Pancreas (tissue), 10 donors: ENCODE measurements at places on chromosomes 11 and 22.
A peak's percentile ranks its signal among the peaks of the same experiment; 100 is the strongest.

DNA sequence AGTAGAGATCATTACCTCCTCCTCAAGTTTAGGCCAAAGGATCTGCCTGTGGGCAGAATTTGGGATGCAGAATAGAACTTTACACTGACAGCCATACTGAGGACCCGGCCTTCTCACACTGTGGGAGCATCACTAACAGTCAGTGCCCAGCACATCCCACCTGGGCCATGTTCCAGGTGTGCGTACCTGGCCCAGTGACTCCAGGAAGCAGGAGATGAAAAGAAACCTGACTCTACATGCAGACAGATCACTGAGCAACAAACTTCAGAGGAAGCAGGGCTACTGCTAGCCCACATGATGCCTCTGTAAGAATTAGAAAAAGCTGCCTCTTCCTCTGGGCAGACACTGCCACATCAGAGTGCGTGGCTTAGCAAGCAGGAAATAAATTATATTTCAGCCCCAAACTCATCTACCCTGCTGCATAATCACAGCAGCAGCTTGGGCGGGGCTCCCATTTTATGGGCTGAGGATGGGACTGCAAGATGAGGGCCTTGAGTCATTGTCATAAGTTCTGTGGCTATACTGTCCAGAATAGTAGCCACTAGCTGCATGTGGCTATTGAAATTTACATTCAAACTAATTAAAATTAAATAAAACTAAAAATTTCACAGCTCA lies 6.0 kb upstream of the LMO2 start:
- DNase-seq = no peak

GRCh38 chr22:44759430-44760310 lies 7.3 kb downstream of the ARHGAP8 start:
- no peak for DNase-seq

DNA sequence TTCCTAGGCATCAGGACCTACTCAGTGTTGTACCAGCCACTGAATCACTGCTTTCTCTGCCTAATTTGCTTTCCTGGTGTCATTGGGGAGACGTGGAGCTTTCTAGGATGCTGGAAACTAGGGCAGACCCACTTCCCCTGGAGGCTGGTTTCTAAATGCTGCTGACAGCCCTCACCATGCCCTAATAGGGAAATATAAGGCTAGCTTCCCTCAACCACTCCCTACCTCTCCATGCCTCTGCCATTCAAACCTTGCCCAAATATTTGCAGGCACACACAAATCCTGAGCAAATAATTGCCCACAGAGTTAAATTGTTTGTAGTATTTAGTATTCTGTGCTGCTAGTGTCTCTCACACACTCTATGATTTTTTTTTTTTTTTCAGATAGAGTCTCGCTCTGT lies 310.2 kb downstream of the DDX10 start:
- no peak for DNase-seq

DNA sequence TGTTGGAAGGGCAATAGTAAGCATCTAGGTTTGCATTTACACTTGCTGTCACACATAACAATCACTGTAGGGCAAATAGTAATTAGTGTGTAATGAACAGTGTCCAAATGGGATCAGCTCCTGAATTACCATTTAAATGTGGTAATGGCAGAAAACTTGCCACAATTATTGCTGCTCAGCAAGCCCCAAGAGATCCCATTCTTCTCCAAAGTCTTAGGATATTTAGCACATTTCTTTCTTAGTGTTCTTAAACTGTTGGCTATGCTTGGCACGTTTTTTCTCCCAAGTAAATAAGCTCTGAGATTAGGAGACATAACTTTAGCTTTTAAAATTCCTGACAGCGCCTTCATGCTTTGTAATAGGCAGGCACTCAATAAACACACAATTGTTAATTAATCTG lies 1037.0 kb downstream of the DLG2 start:
- DNase-seq = no peak

DNA sequence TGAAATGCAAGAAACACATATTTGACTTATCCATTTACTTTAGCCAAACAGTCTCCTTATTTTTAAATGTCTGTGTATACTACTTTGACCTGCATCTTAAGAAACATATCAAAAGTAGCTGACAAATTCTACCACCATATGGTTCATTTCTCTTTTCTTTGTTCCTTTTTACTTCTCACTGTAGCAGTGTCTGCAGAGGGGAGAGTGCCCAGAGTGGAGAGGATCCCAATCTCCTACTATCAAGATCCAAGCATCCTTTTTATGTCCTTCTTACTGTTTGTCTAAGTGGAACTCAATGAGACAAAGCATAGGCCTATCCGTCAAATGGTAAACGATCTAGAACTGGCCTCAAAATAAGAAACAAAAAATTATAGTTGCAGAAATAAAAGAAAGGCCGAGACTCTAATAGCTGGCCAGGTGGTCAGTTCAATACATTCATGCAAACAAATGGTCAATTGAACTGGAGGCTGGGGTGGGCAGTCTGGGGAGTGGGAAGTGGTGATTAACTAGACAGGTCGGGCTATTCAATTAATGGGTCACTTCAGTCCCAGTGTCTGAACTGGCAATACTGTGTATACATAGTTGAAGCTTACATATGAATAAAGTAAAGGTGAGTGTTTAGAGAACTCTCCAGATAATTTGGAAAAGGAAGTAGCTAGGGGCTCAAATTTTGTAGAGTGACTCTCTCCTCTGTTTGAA lies 149.1 kb downstream of the MAML2 start:
- DNase-seq = no peak

DNA sequence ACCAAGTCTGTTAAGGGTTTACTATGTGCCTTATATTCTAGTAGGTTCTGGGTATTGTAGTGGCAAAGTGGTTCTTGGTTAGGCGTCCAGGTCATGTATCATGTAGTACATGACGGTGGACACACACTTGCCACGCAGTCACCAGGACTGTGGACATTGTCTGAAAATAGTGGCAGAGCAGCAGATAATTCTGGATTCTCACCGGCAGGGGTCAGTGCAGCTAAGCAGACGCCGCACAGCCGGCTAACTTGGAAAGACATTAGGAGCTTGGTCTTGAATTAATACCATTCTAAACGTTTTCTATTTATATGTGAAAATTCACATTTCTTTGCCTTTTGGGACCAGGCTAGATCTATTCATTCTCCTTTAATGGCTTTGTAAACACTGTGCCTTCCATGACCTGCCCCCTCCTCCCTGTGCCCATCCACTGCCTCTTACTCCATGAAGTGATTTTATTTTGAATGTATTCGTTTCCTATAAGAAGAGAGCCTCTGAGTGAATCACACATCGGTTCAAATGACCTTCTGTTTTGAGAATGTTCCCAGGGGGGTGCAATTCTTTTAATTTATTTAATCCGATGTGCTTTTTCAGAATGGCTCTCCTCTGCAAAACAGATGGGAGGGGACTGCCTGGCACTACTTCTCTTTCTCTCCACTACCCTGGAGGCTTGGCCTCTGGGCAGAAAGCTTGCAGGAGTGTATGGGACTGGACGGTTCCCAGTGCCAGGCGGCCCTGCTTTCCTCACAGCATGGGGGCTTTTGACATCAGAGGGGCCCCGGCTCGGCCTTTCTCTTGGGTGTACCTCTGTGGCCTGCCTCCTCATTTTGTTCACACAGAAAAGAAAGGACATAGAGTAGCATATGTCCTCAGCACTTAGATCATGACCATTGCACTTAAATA lies 378.0 kb downstream of the NTM start:
- no peak for DNase-seq

GRCh38 chr11:13223112-13223511 lies 54.5 kb upstream of the BMAL1 start:
- DNase-seq = no peak

DNA sequence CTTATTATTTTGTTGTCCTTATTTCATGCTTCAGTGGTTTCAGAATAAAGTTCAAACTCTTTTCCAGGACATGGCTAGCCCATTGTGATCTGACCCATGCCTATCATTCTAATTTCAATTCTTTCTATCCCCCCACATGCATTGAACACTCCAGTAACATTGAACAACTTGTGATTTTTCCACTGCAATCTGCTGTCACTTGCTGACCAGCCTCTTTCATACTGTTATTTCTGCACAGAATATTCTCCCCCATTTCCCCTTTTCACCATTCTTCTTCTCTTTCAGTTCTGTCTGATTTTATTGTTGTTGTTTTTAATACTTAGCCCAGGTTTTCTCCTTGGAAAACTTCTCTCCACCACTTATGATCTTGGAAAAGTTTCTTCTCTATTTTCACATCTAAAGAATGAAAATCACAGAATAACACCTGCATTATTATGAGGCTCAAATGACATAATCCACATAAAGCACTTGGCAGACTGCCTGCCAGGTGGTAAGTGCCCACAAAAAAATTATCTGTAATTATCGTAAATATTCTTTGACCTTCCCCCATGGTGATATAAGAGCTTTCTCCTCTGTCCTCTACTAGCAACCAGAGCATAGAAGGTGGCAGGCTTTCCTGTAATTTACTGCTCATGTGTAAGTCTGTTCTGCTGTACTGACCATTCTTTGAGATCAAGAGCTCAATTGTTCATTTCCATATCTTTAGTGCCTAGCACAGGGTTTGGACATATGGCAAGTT lies 51.9 kb upstream of the EED start:
- DNase-seq = no peak

GRCh38 chr11:120894202-120894985 lies 129.5 kb upstream of the TBCEL start:
- DNase-seq = no peak

DNA sequence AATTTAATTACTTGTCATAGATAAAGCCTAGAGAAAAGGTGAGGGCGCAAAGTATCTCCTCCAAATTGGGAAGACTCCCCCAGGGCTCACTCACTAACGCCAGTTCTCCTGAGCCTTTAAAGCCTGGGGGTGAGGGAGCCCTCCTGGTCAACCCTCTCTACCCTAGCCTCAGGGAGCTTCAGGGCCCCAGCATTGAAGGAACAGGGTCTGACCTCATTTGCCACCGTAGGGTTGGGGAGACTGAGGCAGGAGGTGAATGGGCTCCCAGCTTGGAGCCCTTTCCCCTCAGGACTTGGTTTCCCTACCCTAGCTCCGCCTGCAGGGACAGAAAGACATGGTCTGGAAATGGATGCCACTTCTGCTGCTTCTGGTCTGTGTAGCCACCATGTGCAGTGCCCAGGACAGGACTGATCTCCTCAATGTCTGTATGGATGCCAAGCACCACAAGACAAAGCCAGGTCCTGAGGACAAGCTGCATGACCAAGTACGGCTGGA lies 1.7 kb downstream of the FOLR2 start:
- DNase-seq = peak; percentile 13

- DNase-seq = no peak
Observed at GRCh38 chr11:85751724-85752123, 59.2 kb downstream of the SYTL2 start.

- no peak for DNase-seq
Observed at GRCh38 chr11:44631831-44632230, 66.4 kb downstream of the CD82 start.

DNA sequence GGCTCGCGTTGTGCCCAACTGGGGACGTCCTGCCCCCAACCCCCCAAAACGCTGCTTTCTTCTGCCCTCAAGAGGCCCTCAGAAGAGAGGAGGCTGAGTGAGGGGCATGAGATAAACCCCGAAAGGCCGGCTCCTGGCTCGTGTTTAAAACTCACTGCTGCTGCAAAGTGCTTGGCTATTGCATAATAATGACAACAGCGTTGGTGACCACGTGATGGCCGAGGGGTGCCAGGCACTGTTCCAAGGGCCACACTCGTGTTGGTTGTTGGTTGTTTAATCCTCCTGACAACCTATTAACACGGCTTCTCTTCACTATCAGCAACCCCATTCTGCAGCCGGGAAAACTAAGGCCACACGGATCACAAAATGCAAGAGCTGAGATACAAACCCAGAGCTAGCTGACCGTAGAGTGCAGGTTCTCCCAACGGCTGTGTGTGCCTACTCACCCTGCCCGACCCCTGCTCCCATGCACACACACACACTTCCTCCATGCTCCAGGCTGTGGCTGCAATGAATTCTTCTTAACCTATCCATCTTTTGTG lies 51.0 kb downstream of the ANO1 start:
- DNase-seq = no peak

- DNase-seq = no peak
Observed at GRCh38 chr22:22578702-22579424, 19.8 kb upstream of the PRAME start.

- DNase-seq = no peak
Observed at GRCh38 chr11:9459667-9460321, 1.0 kb upstream of the ZNF143 start.

GRCh38 chr11:10900681-10901415 lies 43.0 kb upstream of the ZBED5 start:
- no peak for DNase-seq

GRCh38 chr11:131206671-131207070 lies 163.7 kb upstream of the NTM start:
- DNase-seq = no peak

DNA sequence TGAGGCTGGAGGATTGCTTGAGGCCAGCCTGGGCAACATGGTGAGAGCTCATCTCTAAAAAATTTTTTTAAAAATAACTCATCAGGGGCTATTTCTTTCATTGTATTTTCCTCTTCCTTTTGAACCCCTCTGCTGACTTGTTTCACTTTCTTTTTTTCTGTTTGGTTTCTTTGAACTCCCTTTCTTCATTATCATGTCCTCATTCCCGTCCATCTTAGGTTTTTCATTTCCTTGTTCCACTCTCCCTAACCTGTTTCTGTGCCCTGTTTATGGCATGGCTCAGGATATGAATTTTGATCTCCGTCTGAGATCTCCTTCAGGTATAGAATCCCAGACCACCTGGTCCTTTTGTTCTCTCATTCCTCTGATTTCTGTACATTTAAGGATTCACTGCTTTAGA lies 12.5 kb downstream of the MARK2 start:
- no peak for DNase-seq

- DNase-seq = no peak
Observed at GRCh38 chr11:41308286-41308685, 151.2 kb downstream of the LRRC4C start.

- DNase-seq = no peak
Observed at GRCh38 chr11:66979336-66979980, 4.4 kb downstream of the C11orf86 start.

GRCh38 chr11:47296045-47296444 lies 26.1 kb downstream of the MADD start:
- DNase-seq = no peak

- DNase-seq = peak; percentile 93
Observed at GRCh38 chr22:43923631-43924464, at the start of gene PNPLA3. Gene PNPLA3, plus strand, starts transcription at chr22:43923805. Its CDS starts 107 bp downstream, at chr22:43923912.

- DNase-seq = no peak
Observed at GRCh38 chr11:69721106-69721505, 17.3 kb upstream of the FGF19 start.

GRCh38 chr11:72741849-72742512 lies 10.2 kb downstream of the ARAP1 start:
- no peak for DNase-seq

DNA sequence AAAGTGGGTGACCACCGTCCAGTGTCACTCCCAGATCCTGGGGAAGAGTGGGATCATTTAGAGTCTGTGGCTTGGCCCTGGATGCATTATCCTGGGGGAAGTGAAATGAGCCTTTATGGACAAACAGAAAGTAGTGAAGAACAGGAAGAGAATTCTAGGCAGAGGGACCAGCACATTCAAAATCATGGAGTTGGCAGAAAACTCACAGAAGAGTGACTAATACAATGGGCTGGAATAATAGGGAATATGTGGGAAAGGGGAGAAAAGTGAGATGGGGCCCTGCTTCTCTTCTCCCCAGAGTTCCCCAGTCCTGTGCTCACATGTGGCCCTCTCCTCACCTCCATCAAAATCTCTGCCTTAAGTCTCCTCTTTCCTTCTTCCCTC lies 84.3 kb downstream of the CCDC81 start:
- no peak for DNase-seq
